ENCODE measurements at places on chromosomes 4 and X.

DNA sequence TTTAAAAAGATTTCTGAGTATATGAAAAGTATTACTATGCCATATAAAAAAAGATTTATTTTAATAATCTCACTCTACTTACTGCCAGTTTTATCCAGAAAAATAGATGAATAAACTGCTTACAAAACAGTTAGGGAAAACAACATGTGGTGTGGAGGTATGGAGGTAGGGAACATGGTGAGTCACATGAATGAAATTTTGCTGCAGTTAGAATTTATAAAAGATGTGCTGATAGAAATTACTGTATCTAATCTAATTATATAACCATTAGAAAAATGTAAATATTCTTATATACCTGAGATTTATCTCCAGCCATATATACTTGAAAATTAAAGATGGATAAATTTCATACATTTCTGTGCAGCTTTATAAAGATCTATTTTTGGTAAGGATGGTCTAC lies 184.0 kb upstream of the ANK2 start:
- no peak for DNase-seq

DNA sequence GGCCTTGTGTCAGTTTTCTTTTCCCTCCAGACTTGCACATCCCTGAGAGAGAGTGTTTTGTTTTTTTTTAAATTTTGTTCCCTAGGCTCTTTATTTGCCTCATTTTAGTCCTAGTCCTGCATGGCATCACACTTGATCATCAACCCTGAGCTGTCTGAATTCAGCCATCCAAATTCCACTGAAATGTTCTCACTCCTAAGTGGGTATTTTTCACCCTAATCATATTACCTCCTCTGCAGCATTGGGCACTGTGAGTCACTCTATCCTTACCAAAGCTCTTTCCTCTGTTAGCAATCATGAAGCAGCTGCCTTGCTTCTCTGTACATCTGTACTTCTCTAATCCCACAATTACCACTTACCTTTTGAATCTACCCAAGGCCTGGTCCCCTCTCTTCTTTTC lies 356.6 kb upstream of the MAGEB2 start:
- no peak for DNase-seq

- DNase-seq = no peak
Measured at GRCh38 chrX:119734897-119735339, 23.5 kb upstream of the SOWAHD start.

GRCh38 chrX:136166221-136166855 lies 19.0 kb downstream of the FHL1 start:
- no peak for DNase-seq

- DNase-seq = peak; percentile 15
Measured at GRCh38 chr4:152778656-152779512, 646 bp downstream of the TIGD4 start.

DNA sequence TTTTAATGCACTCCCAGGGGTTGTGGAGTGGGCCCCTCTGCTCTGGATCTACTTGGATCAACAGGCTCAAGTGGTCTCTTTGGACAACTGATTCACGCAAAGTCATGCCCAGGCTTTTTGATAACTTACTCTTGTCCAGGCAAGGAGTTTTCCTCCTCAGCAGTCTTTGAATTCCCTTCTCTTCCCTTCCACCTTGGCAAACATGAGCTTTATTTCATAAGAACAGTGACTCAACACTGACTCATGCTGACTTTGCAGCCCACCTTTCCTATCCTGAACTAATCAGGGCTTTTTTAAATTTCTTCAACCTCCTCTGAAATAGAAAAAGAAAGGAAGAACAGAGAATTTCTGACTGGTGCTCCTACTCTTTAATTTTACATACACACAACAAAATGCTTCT lies 132.1 kb upstream of the LDB2 start:
- no peak for DNase-seq

DNA sequence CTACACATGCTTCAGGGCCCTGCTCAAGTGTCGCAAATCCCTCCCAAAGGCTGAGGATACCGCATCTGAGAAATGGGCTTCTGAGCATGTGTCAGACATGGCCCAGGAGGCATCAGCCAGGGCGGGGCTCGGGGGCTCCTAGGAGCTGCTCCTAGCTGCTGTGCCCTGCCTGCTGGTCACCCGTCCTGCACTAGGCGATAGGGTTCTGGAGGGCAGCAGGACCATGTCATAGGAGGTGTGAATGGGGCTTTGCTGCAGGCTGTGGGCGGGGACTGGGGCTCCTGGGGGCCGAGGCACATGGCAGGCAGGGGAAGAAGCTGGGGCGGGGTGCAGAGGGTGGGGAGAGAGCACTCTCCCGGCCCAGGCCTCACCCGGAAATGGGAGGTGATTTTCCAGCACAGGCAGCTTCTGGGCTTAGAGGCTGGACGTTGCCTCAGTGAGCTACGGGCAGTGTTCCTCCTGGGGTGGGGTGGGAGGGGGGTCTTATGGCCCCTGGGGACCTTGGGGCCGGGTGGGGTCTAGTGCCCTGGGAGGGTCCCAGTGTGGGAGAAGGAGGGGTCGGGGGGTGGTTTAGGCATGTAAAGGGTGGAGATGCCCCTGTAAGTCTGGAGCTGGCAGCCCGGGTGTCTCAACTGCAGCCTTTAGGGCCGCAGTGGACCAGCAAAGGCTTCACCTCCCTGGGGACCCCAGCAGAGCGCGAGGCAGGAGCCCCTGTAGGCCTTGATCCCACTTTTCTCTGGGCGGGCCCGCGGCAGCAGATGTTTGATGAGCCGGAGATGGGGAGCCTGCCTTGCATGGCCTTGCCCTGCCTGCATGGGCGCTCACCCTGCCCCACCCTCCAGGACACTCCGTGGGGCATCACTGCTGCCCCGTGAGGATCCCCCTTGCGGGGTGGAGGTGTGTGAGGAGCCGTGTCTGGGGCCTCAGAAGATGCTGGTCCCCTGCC lies 98.6 kb upstream of the LRPAP1 start:
- no peak for DNase-seq
